Caki2 (cell line): ENCODE measurements at places on chromosomes 6 and 20. TPM values are rescaled to one million over a fixed set of nuclear protein-coding genes. Genes with fewer than 3 reads are reported as not detected.

CDSN gene
- not detected in 2 replicates for total RNA-seq

HLA-DMB gene
- 0.35 and 13.2 TPM in 2 replicates for total RNA-seq

TRIM40 gene
- total RNA-seq: not detected in 2 replicates

WFDC5 gene
- not detected in 2 replicates for total RNA-seq

THEMIS gene
- total RNA-seq: 0.07 TPM in 1 of 2 replicates, not detected in the other

NKX2-4 gene
- total RNA-seq: not detected in 2 replicates

DNA sequence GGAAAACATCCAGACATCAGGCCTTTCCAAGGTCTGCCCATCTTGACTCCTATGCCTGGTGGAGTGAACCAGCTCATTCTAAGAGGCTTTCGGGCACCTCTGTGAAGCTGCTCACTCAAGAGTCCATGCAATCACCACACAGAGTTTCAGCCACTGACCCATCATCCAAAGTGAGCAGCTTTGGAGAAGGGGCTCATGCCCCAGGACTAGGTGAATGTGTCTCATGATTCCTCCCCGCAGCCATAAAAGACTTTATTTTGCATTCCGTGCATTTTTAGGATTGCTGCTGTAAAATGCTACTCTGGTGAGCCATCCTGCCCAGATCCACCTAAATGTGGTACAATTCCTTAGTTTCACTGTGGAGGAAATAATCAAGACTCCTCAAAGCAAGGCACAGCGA, 44.5 kb upstream of the EZR start:
- DNase-seq: no peak

- DNase-seq: no peak
These were observed 827.7 kb downstream of the MAFB start for GRCh38 chr20:39861381-39861780.

DNA sequence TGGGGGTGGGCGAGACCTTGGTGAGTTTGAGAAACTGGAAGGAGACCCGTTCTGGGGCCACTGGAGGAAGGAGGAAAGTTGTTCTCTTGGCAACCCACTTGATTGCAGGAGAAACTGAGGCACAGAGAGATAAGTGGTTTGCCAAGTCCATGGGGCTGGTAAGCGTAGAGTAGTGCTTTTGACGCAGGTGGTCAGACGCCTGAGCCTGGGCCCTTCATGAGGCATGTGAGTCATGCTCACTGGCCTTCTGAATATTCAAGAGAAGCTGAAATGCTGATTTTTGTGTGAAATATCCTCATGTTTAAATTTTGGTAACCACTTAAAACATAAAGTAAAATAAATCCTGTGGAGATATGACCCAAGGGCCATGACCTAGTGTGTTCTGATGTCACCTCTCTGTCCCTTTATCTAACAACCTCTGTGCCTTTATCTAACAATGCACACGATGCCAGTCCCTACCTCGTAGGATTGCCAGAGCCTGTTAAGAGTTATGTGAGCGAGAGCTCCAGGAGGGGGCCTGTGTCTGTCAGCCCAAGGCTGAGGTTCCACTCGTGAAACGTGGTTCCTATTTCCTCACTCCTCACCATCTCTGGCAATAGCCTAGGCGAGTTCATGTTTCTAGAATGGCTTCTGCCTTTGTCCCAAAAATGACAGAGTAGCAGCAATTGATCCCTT, 32.8 kb upstream of the PMEPA1 start:
- no peak for DNase-seq

DNA sequence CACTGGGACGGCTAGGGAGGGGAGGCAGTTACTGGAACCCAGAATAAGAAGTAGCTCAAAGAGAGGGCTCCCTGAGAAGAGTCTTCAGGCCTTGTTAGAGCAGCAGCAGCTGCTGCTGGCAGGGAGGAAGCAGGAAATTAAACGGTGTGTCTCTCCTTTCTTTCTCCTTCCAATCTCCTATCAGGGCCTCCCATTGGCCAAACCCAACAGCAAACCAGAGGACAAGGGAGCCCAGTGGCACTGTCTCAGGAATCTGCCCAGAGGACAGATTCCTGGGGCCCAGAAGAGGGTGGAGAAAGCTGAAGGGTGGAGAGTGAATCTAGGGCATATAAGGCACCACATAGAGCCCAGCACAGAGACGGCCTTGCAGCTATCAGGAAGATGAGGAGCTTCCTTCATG, 10.2 kb downstream of the BTN3A1 start:
- no peak for DNase-seq

DNA sequence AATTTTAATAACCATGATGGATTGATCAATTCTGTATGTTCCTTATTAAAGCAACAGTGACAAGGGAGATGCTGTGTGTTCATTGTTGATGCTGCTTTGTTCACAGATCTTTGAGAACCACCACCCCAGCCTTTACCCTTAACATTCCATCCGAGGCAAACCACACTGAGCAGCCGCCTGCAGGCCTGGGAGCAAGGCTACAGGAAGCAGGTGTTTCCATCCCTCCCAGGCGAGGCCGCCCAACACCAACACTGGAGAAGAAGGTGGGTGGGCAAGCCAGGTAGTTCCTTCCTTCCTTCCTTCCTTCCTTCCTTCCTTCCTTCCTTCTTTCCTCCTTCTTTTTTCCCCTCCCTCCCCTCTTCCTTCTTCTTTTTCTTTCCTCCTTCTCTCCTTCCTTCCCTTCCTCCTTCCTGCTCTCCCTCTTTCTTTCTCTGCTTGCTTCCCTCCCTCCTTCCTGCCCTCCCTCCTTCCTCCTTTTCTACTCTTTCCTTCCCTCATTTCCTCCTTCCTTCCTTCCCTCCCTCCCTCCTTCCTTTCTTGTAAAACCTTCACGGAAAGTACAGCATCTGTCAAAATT, 13.7 kb downstream of the TTLL2 start:
- no peak for DNase-seq

DNA sequence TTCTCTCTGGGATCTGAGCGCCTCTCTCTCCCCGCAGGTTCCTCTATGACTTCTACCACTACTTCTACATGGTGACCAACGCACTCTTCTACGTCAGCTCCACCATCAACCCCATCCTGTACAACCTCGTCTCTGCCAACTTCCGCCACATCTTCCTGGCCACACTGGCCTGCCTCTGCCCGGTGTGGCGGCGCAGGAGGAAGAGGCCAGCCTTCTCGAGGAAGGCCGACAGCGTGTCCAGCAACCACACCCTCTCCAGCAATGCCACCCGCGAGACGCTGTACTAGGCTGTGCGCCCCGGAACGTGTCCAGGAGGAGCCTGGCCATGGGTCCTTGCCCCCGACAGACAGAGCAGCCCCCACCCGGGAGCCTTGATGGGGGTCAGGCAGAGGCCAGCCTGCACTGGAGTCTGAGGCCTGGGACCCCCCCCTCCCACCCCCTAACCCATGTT, 36.3 kb upstream of the MRGBP start:
- DNase-seq: no peak

GRCh38 chr6:134065706-134066105, 13.3 kb upstream of the SLC2A12 start:
- DNase-seq: no peak

DNA sequence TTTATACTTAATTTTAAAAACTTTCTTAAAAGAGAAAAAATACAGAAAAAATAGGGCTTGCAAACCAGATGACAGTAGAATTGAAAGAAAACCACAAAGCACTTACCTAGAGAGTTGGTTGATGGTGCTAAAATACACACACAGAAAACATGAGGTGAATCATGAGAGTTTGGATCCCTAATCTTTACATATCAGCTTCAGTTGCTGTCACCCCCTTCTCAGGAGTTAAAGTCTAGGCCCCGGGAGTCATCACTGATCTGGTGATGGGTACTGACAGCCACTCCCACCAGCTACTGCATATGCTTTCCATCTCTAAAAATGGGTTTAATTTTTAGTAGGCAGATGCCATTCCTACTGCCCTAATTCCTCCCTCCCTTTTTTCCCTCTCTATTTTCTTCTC, 16.7 kb downstream of the TSBP1 start:
- DNase-seq: no peak

DNA sequence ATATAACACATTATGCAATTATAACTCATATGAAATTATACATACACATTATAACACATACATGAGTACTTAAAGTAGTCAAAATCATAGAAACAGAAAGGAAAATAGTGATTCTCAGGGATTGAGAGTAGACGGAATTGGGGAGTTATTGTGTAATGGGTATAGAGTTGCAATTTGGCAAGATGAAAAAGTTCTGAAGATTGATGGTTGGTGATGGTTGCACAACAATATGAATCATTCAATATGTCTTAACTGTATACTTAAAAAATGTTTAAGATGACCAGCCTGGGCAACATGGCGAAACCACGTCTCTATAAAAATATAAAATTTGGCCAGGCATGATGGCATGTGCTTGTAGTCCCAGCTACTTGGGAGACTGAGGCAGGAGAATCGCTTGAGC, 372.7 kb downstream of the CDKAL1 start:
- no peak for DNase-seq

DNA sequence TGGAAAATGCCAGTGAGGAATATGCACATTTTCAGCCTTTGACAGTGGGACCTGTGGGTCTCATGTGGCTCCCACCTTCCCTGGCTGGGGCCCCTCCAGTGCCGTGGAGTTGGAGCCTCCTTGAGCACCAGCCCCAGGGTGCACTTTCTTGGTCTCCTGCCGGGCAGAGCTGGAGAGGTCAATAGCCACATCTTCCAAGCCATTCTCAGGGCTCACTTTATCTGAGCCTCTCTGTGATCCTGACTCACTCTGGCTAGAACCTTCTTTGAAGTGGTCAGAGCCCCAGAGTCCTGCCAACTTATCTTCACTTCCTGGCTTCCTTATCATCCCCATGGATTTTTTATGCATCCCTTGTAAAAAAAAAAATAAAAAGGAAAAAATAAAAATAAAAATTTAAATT, 5.7 kb downstream of the VSX1 start:
- DNase-seq: no peak

DNA sequence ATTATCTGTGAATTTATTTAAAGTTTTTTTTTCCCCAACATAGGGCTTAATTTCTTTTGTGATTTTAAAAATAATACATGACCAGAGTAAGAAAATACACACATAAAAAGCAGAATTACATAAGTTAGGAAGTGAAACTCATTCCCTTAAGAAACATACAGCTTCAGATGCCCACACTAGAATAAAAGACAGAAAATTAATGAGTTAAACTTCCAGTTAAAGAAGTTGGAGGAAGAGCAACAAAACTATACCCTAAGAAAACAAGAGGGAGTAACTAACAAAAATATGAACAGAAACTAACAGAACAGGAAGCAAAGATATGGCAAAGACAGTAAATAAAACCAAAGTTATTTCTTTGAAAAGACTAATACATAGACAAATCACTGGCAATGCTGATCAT, 107.6 kb upstream of the CEP85L start:
- no peak for DNase-seq

DNA sequence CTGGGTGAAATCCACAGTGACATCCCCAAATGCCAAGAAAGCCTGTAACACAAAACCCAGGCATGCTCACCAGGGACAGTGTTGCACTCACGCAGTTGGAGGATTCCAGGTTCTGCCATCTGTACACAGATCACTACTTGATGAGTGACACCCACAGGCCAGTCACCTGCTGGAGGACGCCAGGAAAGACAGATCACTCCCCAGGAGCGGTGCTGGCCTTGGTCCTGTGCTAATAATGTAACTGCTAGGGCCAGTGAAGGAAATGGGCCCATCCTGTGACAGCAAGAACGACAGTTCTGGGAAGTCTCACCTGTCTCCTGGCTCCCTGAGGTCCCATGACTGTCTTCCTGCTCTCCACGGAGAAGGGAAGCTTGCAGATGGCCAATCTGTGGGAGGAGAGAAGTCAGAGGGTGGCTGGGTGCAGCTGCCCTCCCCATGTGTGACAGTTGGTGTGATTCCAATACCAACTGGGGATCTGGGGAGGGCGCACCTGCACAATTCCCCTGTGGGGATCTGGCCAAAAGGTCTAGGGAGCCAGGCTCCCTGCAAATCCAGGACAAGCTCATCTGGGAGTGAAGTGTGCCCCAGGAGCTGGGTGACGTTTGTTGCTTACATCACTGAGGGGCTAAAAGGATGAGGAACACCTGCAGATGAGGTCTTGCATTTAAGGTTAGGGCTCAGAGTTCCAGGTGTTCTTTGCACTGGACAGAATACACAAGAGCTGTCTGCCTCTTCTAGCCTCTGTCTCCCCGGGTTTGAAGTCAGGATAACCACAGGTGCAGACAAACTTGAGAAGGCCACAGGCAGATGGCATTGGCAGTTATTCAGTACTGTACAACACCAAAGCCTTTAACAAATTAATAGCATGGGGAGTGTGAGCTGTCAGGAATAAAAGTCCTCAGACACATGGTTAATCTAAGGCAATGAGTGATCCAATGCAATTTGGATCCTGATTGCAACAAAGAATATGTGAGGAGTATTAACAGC, 10.3 kb downstream of the ZNF337 start:
- no peak for DNase-seq

- no peak for DNase-seq
These were observed 110.0 kb upstream of the RIN2 start for GRCh38 chr20:19648024-19648423.

GRCh38 chr6:155317186-155317585, 2.9 kb upstream of the TFB1M start:
- no peak for DNase-seq

DNA sequence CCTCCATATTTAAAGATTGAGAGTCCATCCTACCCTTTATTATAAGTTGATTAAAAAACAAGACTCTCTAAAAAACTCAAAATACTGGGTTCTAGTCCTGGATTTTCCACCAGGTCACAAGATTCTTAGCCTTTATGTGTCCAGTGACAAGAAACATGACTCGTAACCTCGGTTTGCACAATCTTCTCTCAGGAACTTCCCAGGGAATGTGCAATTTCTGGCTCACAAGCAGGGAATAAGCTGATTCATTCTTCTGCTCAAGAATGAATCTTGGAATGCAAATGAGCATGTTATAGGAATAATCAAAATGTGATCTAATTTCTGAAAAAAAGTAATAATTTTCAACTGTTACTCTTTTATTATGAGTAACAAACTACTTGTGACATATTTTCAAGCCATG, 45.1 kb downstream of the OGFRL1 start:
- DNase-seq: peak; percentile 64

GRCh38 chr6:63475707-63476106, 96.6 kb upstream of the LOC128125822 start:
- no peak for DNase-seq

GRCh38 chr6:98864497-98864896, 30.1 kb downstream of the POU3F2 start:
- no peak for DNase-seq

DNA sequence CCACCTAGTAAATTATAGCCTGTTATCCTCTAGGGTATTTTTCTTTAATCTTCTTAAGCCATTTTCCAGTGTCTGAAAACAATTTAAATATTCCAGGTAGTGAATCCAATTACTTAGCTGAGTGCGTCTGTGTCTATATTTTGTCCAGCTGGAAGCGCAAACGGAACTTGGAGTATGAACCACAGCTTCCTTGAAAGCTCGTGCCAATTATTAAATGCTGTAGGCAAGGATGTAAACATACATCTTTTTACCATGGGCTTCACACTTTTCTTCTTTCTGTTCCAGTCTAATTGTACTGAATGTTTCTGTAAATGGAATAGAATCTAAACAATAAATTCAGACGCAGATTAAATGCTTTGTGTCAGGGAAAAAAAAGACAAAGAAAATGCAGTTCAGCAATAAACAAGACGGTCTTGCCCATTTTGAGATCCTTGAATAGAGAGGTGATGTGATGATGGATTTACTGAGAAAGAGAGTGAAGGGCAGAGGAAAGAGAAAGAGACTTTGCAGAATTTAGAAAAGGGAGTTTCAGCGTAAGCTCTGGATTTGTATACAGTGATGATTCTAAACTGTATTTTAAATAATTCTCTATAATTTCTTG, 1.9 kb downstream of the PLCB1 start:
- no peak for DNase-seq
